ENCODE measurements at places on chromosomes 16 and 17. TPM values are rescaled to one million over a fixed set of nuclear protein-coding genes. Genes with fewer than 3 reads are reported as not detected.

TBC1D3K gene
- total RNA-seq = not detected

CD79B gene
- total RNA-seq = 0.17 TPM

C16orf89 gene
- total RNA-seq = 5.9 TPM

IL21R gene
- 7.4 TPM for total RNA-seq

PPP1R27 gene
- total RNA-seq = under 0.01 TPM

DNA sequence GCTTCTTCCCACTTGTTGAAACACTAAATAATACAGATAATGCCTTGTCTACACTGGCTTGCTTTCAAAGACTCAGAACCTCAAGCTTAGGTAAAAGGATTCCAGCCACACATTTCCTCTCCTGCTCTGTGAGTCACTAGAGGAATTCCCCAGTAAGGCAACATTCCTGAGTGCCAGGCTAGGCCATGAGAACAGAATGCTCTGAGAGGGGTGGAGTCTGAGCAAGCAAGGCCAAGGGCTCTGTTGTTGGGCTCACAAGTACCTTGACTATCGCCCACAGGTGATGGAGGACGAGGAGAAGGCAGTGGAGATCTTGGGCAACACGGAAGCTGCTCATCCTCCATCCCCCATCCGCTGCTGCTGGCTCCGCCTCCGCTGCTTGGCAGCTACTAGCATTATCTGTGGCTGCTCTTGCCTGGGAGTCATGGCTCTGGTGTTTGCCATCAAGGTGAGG, 6.7 kb upstream of the PHKG2 start:
- peak; percentile 50 for DNase-seq

DNA sequence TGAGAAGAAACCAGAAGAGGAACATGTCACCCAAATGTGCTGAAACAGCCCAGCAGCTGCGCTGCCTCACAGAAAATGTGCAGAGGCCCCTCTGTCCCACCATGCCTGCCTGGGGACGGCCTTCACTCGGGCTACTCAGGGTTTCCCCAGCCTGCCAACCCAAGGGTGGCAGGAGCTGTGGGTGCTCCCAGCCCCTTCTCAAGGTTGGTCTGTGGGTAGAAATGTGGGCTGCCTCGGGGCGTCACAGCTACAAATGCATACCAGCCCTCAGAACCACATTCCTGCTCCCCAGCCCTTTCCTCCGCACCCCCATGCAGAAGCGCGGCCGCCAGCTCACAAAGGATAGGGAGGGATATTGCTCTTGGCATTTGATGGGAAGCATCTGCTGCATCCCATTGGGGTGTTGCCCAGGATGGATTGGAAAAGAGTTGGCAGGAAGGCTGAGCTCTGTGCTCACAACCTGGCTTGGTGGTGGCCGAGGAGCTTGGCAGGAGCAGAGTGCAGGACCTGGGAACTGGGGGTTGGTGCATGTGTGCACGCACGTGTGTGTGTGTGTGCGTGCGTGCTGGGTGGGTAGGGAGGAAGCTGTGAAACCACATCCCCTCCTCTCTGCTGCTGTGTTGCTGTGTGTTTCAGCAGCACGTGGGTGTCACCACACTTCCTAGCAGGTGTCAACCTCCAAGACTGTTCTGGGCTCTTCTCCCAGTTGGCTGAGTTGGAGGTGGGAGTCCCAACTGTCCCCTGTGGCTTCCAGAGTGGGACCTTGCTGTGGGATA, 304.4 kb downstream of the SEC14L1 start:
- DNase-seq = peak; percentile 68

DNA sequence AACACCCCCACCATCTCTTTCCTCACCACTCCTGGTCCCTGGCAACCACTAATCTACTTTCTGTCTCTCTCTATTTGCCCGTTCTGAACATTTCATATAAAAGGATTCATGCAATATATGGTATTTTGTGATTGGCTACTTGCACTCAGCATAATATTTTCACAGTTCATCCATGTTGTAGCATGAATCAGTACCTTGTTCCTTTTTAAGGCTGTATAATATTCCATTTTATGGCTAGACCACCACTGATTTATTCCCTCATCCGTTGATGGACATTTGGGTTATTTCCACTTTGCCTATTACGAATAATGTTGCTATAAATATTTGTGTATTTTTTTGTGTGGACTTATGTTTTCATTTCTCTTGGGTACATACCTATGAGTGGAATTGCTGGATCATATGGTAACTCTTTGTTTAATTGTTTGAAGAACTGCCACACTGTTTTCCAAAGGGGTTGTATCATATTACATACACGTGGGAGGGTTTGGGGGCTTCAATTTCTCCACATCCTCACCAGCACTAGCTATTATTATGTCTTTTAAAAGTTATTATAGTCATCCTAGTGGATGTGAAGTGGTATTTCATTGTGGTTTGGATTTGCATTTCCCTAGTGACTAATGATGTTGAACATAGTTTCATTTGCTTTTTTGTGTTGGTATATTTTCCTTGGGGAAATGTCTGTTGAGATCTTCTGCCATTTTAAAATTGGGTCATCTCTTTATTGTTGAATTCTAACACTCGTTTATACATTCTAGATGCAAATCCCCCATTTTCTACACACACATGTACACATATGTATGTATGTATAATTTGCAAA, 26.3 kb downstream of the SEC14L5 start:
- peak; percentile 3 for DNase-seq

DNA sequence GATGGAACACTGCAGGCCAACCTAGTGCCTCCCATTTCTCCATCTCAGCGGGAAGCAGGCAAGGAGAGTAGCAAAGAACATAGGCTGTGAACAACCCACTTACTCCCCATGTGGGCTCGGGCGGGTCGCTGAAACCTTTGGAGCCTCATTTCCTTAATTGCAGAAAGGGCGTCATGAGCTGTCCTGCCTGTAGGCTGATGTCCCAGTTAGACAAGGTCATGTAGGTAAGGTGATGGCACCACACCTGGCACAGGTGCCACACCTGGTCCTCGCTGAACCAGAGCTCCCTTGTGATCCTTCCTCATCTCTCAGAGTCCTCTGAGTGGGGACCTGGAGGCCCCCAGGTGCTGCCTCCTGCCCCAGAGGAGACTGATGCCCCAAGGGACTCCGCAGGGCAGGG, 22.9 kb downstream of the ABCC3 start:
- no peak for DNase-seq

- no peak for DNase-seq
Measured at GRCh38 chr16:78196502-78196901, 97.0 kb downstream of the WWOX start.

DNA sequence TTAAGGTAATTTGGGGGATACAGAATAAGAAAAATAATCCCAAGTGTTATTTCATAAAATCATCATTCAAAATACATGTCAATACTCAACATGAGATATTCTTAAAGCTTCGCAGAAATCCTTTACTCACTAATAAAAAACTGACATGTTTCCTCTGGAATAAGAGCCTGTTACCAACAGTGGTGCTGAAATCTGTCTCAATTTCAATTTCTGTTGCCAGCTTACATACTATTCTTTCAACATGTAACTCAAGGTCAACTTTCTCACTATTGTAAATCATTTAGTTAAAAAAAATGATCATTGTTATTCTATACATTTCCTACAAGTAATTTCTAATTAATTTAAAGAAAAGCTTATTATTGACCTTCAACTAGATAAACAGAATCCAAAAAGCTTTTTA, 67.9 kb downstream of the CEP95 start:
- peak; percentile 12 for DNase-seq

DNA sequence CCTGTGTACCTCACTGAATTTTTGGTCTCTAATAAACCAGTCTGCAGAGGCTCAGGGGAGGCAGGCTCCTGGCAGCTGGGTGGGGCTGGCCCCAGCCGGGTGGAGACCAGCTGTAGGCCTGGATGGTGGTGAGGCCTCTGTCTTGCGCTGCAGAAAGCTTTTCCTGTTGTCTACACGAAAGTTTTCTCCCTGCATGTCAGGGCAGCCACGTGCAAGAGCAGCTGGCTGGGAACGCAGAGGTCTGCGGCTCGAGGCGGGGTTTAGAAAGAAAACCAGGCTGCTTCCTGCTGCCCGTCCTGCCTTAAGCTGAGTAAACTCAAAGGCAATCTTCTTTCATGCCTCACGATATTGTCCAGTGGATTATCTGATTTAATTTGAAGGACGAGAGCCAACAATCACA, 2.4 kb downstream of the SERPINF1 start:
- peak; percentile 83 for DNase-seq

DNA sequence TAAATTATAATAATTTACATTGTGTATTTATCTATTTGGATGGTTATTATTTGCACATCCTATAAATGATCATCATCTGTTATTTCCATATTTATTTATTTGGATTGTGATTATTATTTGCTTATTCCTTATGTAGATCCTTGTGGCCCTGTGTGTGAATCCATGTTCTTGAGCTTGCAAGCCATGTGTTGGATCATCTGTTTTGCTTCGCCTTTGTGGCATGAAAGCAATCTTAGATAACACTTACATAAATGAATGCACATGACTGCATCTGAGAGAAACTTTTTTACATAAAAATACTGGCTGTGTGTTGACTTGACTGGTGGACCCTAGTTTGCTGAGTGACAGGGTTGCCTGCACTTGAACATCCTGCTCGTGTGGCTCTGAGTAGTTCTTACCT, 1024.5 kb upstream of the RBFOX1 start:
- no peak for DNase-seq

DNA sequence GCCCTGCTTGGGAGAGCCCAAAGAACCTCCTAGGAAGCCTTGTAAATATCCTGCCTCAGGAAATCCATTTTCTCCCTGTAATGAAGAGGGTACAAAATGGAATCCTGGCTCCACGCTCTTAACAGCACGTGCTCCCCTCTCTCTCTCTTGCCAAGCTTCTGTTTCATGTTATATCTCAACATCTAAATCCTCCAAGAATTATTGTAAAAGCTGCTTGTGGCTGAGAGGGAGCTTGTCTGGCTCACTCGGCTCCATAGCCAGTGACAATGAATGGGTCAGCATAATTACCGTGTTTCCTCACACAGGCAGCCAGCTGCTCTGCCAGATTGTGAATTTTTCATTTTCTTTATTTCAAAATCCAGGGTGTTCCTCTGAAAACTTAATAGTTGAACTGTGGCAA, 317.8 kb downstream of the RBFOX1 start:
- DNase-seq = no peak

GRCh38 chr16:886802-887731, 83.7 kb downstream of the LMF1 start:
- no peak for DNase-seq

DNA sequence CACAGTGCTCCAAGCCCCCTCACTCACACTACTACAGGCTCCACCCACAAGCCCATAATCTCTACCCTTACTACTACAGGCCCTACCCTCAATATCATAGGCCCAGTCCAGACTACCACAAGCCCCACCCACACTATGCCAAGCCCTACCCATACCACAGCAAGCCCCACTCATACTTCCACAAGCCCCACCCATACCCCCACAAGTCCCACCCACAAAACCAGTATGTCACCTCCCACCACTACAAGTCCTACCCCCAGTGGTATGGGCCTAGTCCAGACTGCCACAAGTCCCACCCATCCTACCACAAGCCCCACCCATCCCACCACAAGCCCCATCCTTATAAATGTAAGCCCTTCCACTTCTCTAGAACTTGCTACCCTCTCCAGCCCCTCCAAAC, 13.8 kb downstream of the RIPOR1 start:
- peak; percentile 70 for DNase-seq

DNA sequence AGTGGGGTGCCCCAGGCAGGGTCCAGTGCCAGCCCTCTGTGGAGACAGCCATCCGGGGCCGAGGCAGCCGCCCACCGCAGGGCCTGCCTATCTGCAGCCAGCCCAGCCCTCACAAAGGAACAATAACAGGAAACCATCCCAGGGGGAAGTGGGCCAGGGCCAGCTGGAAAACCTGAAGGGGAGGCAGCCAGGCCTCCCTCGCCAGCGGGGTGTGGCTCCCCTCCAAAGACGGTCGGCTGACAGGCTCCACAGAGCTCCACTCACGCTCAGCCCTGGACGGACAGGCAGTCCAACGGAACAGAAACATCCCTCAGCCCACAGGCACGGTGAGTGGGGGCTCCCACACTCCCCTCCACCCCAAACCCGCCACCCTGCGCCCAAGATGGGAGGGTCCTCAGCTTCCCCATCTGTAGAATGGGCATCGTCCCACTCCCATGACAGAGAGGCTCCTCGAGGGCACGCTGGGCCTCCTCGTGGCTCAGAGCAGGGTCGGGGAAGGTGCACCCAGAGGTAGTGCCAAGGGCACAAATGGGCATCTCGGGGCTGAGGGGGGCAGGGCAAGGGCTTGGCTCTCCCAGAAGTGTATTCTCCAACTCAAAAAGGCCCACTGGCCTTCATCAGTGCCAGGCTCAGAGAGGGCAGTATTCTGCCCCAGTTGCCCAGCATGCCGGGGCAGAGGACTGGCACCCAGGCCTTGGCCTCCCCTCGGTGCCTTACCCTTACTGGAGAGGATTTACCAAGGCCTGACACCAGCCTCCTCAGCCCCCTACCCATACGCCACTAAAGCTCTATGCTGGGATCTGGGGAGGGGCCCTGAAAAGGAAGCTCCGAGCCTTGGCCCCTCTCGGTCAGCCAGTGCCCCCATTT, at the start of gene CDH5:
Gene CDH5 (plus strand): TSS at position 259 of the 867 bp plus-strand sequence. CDS start 12,647 bp downstream, outside the sequence.
- DNase-seq = no peak

- no peak for DNase-seq
Measured at GRCh38 chr16:75497558-75497957, 2.3 kb upstream of the CHST6 start.

- DNase-seq = no peak
Measured at GRCh38 chr17:38350035-38350434, 1.6 kb upstream of the SOCS7 start.

DNA sequence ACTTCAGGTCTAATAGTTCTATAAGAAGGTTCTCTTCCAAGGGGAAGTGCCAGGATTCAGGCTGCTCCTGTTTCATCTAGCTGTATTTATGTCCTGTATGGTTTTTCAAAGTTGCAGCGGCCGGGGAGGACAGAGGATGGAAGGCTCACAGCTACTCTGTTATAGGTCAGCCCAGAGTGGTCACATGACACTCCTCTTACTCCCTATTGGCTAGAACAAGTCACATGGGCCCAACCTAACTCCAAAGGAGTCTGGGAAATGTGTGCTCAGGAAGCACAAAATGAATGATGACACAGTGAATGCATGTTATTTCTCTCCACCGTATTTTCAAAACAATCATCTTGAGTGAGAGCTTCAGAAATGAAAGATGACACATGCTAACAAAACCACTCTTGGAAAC, 645.1 kb upstream of the RBFOX1 start:
- no peak for DNase-seq

GRCh38 chr16:68802190-68802589, 41.1 kb upstream of the TANGO6 start:
- no peak for DNase-seq

GRCh38 chr17:55495239-55495638, 16.0 kb downstream of the SMIM36 start:
- DNase-seq = no peak

Measured in fibroblast of lung (primary cell).